ENCODE measurements at places on chromosomes 1 and 21. TPM values are rescaled to one million over a fixed set of nuclear protein-coding genes. Genes with fewer than 3 reads are reported as not detected.

Gene GPR157
- 42.2 TPM for total RNA-seq

Gene LCE1B
- total RNA-seq: not detected

Gene AKNAD1
- not detected for total RNA-seq

Gene PLPPR5
- total RNA-seq: not detected

Gene KCNJ6
- not detected for total RNA-seq
